ENCODE measurements at places on chromosomes 6 and 20.

GRCh38 chr20:63509088-63509564, 10.2 kb upstream of the EEF1A2 start:
- DNase-seq = no peak

- DNase-seq = no peak
Observed at GRCh38 chr20:15336011-15336410, 998.6 kb upstream of the FLRT3 start.

DNA sequence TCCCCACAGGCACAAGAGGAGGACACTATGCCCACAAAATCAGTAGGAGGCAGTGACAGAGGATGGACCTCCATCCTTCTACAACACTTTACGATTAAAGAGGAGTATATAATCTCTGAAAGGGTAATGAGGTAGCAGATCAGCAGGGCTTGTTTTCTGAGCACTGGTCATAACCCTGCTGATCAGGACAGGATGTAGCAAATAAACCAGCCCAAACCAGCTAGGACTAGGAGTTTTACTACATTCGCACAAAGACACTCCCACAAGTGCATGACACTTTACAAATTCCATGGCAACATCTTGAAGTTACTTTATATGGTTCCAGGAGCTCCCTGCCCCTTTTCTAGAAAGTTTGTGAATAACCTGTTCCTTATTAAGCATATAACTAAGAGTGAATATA, 73.3 kb upstream of the CHD6 start:
- no peak for DNase-seq

DNA sequence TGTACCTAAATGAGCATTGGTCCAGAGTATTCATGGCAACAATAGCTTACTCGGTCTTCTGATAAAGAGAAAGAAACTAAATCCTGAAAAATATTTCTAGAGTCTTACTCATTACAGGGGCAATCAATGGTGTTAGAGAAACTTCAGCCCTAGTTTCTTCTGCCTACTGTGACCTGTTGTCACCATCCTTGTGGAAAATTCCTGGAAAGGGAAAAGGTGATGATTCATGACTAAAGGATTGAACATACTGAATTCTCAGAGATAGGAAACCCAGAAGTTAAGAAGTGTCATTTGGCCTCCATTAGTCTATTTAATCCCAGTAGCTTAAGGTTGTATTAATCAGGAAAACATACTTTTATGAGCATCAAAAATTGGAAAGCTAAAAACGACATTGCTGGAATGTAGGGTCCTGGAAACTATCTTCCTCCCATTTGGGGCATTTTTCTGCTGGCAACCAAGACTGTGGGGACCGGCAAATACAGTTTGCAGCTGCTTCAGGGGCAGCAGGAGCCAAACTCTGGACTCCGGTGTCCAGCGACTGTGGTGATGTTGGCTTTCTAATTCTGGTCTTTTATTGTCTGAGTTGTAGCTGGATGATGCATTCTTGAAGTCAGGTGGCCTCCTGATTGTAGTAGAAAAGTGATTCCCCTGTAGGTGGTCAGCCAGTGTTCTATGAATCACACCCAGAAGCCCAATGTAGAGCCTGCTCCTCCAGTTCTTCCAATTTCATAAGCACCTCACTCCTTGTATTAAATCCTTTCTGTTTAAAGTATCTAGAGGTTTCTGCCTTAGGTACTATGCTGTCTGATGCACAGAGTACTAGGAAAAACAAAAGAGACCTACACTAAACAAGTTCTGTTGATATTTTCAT, 67.6 kb downstream of the LCA5 start:
- DNase-seq = no peak

DNA sequence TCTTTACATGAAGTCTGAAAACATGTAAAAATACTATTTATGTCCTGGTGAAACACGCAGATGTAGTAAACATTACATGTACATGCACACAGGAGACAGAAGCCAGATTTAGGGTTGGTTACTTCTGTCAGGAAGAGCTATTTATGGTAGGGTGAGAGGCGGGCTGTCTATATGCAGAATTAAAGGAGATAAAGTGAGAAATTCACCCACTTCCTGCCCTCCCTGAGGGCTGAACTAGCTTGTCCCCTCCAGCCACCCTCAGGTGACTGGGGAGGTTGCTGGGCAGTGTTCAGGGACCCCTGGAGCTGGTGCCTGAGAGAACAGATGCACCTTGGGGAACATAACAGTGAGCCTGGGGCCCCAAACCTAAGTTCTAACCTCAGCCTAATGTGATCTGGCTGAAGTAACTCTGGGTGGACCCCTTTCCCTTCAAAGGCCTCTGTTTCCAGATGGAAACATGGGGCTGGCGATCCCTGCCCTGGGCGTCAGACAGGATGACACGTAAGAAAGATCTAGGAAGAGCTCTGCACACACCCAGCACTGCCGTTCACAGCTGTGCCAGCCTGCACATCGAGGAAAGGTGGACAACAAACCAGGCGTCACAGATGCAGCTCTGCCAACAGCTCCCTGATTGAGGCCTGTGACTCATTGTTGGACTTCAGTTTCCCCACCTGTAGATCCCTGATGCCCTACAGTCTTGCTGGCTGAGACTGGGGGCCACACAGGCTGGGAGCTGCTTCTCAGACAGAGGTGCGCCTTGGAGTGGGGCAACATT, 1.3 kb downstream of the PI16 start:
- DNase-seq = no peak

- DNase-seq = no peak
Observed at GRCh38 chr6:135418040-135418760, 79.3 kb downstream of the AHI1 start.

- no peak for DNase-seq
Observed at GRCh38 chr6:47727391-47727790, 29.0 kb downstream of the ADGRF4 start.

GRCh38 chr6:52707963-52708680, 37.2 kb downstream of the TMEM14A start:
- DNase-seq = no peak

DNA sequence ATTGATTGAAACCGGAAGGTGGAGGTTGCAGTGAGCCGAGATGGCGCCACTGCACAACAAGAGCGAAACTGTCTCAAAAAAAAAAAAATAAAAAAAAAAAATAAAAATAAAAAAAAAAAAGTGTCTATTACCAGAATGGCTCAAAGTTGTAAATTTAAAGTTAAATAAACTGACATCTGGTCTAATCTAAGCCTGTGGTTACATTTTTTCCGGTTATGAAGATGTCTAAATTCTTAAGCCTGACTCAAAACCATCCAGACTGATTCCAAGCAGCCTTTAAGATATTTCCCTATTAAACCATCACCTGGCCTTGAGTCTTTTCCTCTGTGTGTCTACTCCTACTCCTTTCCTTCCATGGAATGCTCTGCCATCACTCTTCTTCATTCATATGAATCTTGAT, 371.7 kb upstream of the RUNX2 start:
- no peak for DNase-seq

DNA sequence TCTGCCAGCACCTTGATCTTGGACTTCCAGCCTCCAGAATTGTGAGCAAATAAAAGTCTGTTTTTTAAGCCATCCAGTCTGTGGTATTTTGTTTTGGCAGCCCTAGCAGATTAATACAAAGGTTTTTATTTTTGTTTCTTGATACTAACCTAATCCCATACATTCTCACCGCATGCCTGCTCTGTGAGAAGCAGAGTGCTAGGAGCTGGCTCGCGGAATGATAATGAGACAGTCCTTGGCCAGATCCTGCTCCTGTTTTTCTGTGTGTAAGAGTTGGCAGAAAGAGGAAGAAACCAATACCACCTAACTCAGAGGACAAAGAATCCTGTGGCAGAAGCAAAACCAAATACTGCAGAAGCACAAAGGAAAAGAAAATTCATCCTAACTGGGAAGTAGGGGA, 82.6 kb downstream of the KIF16B start:
- no peak for DNase-seq

DNA sequence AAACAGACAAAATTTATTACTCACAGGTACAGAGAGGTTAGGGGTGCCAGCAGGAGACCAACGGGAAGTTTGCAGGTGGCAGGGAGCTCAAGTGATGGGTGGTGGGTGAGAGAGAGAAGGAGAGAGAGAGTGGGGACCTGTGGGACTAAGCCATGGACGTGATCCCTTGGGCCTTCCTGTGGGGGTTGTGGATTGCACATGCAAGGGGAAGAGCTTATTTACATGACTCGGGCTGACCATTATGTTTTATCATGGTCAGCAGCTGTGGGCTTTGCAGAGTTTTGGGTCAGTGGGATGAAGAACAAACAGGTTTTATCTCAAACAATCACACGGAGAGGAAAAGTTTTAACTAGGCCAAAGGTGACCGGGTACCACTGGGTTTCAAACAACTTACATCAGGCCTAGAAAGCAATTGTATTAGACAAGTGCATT, 156.2 kb upstream of the EXOC2 start:
- no peak for DNase-seq

DNA sequence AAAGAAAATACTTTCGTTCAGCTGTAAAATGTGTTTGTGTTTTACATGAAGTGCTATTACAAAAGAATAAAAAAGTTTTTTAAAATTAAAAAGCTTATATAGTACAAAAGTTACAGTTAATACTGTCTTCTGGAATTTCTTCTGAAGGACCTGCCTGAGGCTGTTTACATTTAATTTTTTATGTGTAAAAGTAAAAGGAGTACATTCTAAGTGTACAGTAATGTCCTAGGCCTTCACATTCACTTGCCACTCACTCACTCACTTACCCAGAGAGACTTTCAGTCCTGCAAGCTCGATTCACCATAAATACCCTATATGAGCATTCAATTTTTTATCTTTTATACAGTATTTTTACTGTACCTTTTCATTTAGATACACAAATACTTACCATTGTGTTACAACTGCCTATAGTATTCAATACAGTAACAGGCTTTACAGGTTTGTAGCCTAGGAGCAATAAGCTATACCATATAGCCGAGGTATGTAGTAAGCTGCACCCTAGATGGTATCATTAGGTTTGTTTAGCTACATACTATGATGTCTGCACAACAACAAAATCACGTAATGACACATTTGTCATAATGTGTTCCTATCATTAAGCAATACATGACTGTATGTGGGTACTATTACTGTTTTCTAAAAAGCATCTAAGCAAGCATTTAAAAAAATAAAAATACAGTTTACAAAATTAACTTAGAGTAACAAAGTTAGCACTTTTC, 33.0 kb downstream of the RNF146 start:
- no peak for DNase-seq

GRCh38 chr20:63873477-63873971, 8.5 kb downstream of the TPD52L2 start:
- DNase-seq = peak; percentile 82
